ENCODE measurements at places on chromosomes 12 and 14.

DNA sequence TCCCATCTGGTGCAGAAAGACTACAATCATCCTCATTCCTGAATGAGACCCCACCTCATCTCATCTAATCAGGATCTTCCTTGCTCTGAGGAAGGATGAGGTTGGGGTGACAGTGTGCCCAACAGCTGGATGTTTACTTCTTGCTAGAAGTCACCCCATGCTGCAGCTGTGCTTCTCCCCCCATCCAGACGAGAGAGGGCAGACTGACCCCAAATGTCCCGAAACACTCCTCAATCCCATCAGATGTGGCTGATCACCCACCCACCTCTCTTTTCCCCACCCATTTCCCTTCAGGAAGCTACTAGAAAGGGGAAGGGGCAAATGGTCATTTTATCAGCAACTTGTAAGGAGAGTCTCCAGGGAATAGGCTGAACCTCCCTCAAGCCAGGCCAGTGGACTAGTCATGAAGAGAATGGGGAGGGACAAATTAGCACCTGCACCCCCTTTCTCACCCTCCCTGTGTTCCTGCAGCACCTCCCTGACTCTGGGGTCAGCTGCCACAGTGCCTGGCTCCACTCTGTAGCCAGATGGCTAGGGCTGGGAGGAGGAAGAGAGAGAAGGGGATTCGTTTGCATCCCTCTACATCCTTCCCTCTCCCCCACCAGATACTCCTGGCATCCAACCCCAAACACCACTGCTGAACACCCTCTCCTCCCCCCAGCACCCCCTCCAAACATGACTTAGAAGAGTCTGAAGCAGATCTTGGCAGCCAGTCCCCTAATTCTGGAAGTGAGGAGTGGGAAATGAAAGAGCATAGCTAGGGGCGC lies 2.8 kb upstream of the BAZ2A start:
- no peak for DNase-seq

DNA sequence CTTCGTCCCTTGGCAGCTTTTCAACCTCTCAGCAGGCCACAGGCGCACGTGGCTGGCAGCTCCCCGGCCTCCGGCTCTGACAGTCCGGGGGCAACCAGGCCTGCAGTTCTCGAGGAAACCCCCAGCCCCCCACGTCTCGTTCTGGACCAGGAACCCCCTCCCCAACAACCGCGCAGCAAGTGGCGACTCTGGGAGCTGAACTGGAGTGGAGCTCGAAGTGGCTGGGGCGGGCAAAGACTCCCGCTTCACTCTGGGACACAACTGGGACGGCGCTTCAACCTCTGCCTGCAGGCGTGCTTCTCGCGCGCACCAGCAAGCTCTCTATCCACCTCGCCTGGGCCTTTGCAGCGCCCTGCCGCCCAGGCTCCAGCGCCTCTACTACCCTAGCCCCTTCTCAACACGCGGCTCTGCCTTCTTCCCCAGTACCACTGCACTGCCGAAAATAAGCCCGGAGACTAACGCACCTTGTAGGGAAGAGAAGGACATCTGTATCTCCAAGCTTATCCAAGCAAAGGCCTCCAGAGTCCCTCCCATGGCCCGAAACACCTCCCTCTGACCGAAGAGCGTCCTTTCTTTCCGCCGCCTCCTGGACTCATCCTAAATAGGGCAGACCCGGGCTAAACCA lies 2.4 kb upstream of the NKX2-1 start:
- no peak for DNase-seq

DNA sequence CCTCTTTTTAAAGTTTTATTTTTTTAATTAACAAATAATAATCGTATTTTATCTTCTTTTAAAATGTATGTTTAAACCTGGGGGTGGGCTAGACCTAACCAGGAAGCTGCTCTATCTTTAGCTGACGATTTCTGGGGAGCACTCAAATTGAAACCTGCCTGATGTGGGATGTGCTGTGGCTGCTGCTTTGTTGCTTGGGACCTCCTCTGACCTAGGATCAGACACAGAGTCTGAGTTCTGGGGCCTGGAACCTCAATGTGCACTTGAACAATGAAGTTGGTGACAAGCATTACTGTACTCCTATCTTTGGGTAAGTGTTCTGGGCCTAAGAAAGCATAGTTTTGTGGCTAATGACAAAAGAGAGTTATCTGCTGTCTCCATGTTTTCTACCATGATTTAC lies 386.7 kb downstream of the DAD1 start:
- DNase-seq: no peak

DNA sequence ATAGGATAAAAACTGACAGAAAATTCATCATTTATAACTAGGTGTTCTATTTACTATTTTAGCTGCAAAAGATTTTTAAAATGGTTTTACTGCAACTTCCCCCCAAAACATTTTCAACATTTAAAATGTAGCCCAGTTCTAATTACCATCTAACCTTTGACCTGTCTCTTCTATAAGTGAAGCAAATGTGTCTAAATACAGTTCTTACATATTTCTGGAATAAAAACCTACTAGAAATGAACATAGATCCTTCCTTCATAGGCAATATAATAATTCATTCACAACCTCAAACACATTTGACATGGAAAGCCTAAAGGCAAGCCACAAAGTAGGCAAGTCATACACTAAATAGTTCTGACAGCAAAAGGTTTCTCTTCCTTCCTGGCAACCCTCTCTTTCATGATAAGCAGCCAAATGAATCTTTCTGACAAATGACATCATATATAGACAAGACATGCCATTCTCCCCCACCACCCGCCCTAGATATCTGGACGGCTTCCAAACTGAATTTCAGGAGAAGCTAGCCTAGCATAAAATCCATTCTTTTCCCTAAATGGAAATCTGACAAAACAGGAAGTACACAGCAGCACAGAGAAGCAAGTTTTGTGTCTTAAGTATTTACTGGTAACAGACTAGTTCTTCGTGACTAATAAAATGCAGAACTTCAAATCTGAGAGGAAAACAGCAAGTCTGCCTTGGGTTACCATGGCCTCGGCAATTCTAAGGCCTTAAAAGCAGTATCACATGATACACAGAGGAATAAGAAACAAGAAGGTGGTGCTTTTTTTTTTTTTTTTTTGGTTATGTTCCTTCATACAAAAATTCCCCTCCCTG lies 17.2 kb upstream of the ARID4A start:
- no peak for DNase-seq

DNA sequence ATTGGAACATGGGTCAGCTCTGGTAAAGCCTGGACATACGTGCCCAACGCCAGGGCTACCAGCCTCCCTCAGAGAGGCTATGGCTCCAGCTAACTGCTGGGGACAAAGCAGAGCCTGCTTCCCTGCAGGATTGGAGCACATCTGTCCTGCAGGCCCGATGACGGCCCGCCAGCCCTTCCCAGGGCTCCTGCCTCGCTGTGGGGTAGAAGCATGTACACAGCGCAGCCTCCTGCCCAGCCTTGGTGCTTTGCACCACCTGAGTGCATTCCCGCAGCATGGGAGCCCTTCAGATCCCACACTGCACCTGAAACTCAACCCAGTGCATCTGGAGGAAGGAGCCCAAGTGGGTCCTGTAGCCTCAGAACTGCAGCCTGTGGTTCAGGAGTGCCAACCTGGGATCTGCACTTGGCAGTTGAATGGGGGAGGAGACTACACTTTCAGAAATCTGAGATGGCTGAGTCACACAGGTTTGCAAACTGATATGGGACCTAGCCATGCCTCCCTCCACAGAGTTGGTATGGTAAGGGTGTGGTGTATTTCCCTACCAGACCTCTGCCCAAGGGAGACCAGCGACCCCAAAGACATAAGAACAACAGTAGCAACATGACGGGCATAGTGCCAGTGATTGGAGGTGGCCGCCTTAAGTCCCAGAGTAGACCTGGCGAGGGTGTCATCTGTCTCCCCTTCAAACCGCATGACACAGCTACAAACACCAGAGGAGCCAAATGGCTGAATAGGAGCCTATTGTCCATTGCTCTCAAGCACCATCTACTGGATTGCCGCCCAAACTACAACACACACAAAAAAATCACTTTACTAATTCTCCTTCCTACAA lies 273.9 kb upstream of the MIS18BP1 start:
- DNase-seq: peak; percentile 13

DNA sequence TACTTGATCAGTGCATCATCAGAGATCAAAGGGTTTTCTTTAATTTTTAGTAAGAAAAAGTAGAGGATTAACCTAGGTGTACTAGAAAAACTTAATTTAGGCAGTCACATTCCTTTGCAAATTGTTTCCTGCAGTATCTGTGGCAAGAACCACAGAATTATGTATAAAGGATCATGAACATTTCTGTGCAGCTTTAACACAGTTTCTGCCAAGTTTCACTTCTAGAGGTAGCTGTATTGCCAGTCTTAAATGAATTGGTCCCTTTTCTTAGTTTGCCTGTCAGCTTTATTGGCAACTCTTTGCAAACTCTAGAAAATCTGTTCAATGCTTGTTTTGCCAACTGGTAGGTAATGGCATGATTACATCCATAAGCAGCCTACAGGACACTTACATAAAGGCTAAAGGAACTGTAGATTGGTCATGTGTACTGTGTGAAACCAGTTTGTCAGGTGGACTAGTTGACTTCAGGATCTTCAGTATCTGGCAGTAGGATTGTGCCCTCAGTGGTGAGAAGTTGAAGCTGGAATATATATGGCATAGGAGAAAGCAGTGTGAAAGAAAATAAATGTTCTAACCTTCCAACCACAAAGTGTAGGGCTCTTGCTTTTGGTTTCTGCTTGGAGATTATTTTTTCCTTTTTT lies 75.9 kb downstream of the TTLL5 start:
- no peak for DNase-seq

DNA sequence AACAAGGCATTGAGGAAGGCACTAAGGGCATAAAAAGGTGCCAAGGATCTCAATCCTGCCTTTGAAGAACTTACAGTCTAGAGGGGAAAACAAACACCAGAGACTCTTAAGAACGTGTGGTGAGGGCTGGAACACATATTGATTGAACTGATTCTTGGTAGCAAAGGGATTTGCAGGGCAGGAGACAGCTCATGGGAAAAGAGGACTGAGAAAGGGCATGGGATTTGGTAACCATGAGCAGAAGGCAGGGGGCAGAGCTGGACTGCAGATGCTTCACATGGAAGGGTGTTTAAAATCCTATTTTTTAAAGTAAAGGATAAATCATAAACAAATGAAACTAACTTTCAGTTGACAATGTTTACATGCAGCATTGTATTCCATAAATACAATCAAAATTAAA lies 203.1 kb downstream of the ITPR2 start:
- no peak for DNase-seq

Data from D721Med (cell line).